PC-3 (cell line): ENCODE measurements at places on chromosomes 2 and 18.

DNA sequence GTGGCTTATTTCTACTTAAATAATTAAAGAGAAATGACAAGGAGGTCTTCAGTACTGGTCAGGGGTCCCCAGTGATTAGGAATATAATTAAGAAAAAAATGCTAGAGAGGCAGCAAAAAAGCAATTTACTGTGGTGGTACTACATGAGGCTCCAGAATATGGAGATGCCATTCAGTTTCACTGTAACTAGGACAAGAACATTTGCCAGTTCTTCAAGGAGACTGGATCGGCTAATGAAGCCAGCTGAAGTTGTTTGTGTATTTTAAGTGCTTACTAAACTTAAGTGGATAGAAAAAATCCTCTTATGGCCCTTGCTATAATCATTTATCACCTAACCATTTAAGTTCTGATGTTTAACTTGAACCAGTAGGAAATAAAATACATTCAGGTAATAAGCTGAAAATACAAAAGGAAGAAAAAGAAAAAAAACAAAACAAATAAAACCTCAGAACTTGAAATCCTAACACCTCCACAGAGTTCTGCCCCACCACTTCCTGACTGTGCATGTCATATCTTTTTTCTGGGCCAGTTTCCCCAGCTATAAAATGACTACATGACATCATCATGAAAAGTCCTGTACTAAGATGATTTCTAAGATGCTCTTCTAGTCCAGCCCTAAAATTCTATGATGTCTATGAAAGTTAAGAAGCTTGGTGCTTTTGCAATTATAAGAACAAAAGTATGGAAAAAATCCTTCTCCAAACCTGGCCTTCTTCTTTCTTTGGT, 98.0 kb downstream of the TRABD2A start:
- no peak for DNase-seq

DNA sequence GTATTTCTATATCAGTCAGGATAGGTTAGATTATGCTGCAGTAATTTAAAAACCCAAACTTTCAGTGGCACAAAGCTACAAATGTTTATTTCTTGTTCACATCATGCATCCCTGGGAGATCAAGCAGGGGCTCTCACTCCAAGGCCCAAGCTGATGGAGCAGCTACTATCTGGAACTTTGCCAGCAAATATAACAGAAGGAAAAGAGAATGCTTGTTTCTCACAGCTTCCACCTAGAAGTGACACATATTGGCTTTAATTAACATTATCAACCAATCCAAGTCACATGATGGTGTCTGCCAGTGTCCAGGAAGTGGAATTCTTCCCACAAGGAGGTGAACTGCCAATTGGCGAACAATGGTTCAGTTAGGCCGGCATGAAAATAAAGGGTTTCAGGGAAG, 306.9 kb downstream of the BCL11A start:
- no peak for DNase-seq

DNA sequence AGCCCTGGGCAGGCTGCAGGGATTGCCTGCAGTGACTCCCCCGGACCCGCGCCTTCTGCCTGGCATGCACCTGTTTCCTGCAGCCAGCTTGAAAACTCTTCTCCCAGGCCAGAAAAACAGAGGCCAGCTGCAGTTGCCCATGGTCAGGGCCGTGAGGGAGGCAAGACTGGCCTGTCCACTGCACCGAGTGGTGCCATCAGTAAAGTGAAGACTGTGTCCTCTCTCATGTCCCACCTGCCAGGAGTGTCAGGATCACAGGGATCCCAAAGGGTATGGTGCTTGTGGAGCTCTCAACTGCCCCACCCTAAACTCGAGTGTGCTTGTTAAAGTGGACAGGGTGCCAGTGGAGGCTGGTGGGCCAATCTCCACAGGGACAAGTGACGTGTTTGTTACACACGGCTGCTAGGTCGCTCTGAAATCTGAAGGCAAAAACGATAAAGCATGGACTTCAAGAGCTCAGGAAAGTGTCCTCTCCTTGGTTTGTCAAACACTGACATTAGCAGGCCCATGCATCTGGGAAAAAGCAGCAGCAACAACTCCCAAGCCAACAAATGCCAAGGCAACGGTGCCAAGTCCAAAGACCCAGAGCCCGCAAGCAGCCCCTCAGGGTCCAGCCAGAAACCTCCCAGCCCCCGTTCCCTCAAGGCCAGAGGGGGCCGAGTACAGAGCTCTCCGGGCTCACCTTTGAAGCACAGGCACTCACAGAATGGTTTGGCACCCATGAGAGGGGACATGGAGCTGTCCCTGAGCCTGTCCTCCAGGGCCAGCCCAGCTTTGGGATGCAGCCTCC, 213.2 kb downstream of the HDAC4 start:
- DNase-seq = no peak

DNA sequence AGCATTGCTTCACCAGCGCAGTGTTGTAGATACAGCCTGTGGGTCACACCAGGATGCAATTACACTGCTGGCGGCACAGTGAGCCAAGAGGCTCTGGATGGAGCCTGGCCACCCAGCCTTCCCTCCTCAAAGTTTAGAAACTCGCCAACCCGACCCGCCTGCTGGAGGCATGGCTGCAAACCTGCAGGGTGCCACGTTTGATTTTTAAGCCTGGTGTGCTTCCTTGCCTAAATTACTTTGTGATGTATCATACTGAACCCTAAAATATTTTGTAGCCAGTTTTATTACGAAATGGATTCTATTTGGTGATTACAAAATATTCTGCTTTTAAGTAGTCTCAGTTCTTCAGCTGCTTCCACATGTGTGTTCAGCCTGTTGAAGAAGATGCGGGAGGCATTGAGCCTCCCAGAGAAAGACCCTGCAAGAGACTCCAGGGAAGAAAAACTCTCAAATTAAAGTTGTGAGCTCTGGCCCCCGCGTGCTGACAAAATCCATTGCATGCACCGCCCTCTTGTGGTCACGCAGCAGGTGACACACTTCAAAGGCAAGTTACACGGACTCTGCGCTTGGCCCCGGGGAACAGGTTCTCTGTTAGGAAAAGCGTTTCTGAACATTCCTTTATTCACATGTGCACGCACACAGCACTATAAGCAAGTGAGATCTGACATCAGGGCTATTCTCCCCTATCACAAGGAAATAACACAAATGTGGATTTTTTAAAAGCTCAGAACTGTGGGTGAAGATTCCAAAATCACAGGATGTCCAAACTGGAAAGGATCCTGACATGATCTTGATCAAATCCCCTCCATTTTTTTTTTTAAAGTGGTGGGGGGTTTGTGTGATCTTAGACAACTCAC, 63.0 kb upstream of the TWIST2 start:
- DNase-seq = peak; percentile 69

- no peak for DNase-seq
These were observed 15.6 kb downstream of the TPGS2 start for GRCh38 chr18:36813101-36813775.

- DNase-seq = no peak
These were observed 16.8 kb downstream of the IL37 start for GRCh38 chr2:112927745-112928144.

DNA sequence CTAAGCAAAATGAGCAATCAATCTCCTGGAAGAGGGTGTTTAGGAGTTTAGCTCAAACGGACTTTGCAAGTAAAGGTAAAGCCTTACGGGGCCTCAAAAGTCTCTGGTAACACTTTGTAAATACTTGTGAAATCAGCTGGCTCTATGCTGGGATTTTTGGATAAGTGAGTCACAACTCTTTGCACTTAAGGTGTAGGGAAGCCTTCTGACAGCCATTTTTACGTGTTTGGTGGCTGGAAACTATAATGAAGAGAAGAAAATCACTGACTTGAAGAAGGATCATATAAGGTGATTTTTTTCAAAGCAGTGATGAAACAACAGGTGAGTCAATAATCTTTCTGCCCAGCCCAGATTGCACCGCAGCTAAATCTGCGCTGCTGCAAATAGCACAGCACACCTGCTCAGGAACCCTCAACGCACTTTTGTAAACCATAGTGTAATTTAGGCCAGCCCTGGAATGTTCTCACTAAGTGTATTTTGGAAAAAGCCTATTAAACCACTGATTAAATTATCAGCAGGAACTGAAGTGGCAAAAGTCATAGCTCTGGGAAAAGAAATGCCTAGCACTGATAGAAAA, 218.8 kb downstream of the AGPS start:
- DNase-seq = no peak

DNA sequence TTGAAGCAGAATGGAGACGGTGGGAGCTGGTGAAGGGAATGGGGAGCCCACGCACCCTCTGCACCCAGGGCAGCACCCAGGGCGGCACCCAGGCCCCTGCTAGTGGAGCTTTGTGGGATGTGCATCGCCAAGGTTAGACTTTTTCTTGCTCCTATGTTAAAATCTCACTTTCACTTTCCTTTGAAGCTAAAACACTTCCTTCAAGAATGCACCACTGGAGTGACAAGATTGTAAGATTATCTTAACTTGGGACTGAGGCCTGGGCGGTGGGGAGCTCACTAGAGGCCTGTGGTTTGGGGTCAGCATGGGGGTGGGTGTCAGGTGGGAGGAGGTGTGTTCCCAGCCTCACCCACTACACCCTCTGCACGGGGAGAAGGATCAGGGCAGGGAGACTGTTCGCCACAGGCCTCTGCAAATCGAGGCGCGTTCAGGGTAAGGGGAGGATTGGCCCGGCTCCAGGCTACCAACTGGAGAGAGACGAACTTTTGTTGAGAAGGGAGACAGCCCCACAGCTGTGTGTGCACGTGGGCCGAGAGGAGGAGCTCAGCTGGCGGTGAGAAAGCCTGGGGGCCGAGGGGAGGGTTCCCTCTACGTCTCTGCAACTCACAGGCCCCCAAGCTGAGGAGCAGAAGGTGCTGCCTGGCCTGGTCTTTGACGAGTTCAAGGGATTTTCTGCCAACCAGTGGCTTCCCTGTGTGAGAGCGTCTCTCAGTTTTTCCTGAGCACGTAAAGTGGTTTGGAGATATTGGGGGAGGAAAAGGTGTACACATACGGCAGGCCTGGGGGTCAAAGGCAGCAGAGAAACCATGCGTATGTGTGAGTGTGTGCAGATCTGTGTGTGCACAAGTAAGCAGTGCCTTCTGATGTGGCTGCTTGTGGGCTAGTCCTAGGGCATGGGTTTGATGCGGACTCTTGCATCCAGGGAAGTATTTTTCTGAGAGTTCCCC, 147.7 kb downstream of the KLHL29 start:
- DNase-seq = no peak

DNA sequence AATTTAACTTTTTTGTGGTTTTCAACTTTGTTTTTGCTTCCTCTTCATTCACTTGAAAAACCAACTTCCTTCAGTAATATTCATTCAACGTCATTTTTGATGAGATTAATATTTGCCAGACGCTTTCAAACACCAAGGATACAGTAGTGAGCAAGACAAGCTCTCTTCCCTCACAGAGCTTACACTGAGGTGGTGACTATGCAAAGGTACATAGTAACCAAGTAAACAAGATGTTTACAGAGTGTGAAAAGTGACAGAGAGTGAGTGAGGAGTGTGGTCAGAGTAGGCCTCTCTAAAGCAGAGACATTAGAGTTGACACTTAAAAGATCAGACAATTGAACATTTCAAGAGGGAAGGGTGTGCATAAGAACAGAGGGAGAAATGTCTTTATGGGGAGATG, 155.5 kb downstream of the TMEM247 start:
- DNase-seq = peak; percentile 23

- DNase-seq = no peak
These were observed 126.0 kb downstream of the MC4R start for GRCh38 chr18:60246606-60247005.

GRCh38 chr2:23414871-23415270, 29.9 kb downstream of the KLHL29 start:
- peak; percentile 32 for DNase-seq

GRCh38 chr18:25349131-25349925, 2.6 kb downstream of the ZNF521 start:
- DNase-seq = no peak

GRCh38 chr2:24544456-24545115, 53.5 kb downstream of the NCOA1 start:
- DNase-seq = no peak

DNA sequence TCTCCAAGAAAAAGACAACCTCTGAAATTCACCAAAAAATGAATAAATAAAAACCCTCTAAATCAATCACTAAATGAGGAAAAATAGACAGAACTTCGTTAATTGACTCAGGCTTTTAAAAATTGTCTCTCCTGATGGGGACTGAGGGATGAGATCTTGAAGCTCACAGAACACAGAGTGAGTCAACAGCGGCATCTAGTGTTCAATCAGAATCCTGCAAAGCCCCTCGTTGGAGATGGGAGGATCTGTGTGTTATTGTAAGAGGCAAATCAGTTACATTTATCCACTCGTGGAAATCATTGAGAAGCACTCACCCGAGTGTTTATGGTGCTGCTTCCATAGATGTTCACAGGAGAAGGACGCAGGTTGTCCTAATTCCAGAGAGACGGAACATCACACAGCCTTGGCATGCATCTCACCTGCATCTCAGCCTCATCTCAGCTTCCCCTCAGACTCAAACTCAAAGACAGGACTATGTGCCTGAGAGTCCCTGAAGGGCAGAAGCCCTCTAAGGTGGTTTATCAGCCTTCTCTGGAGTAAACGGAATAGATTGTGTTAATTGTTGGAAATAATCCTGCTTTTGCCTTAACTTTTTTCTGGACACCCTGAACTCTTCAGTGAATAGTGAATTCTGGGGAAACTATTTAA, 82.0 kb downstream of the MREG start:
- DNase-seq = peak; percentile 93

DNA sequence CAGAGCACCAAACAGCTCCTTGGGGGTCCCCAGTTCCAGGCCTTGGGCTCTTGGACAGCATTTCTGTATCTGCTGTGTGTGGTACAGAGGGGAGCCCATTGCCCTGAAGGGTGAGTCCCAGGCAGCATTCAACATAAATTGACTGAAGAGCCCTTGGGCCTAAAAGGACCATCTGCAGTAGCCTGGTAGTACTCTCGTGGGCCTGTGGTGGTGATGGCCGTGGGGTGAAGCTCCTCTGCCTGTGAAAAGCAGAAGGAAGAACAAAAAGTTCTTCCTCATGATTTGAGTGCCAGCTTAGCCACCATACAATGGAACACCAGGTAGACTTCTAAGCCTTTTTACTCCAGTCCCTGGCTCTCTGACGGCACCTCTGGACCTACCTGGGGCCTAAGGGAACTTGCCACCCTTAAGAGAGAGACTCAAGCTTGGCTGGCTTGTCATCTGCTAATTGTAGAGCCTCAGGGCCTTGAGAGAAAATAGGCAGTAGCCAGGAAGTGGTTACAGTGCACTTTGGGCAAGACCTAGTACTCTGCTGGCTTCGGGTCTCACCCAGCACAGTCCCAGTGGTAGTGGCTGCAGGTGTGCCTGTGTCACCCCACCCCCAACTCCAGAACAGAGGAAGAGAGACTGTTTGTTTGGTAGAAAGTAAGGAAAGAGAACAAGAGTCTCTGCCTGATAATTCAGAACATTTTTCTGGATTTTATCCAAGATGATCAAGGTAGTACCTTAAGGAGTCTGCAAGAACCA, 84.6 kb upstream of the CERS6 start:
- no peak for DNase-seq

DNA sequence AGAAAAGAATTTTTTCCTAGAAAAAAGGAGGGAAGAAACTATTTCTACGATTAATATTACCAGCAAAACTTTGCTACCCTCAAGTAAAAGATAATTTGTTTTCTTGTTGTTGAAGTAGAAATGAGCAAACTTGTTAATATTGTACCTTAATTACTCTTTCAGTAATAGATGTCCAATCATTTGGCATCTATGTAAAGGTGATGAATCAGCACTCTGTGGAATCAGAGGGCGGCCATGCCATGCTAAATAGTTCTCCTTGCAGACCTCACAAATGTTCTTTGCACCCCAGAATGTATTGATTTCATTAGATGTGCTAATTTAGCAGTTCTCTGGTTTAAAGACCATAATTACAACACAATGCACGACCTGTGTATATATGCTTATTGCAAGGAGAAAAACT, 29.1 kb upstream of the THSD7B start:
- DNase-seq = no peak

- peak; percentile 78 for DNase-seq
These were observed 94.2 kb downstream of the POLR1A start for GRCh38 chr2:86011449-86011941.

GRCh38 chr2:40488927-40489677, 37.2 kb upstream of the SLC8A1 start:
- DNase-seq = no peak
